ENCODE measurements at places on chromosomes 6 and 20.

GRCh38 chr6:15147827-15148226 lies 98.0 kb upstream of the JARID2 start:
- DNase-seq, result no peak

DNA sequence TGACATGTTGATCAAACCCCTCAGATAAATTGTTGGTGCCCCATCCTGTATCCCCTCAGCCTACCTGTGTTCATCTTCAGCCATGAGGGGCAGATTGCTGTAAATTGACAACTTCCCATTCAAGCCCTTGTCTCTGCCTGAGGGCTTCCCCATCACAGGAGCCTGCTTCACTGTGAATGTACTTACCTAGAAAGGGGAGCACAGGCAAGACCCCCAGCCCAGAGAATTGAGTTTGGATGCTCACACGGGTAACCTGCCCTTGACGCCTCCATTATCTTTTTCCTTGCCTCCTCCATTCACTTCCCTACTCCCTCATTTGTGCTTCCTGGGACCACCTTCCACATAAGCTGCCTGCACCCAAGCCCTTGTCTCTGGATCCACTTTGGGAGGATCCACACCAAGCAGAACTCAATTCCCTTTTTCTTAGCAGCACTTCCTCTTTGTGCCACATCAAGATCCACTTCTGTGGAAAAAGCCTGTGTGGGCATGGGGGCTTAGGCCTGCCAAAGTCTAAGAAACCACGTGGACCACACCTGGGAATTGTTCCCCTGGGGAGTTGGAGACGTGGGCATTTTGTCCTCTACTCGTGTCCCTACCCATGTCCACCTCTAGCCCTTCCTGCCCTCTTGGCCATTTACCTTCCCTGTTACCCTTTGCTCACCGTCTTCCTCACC lies 103.4 kb upstream of the FOXA2 start:
- no peak for DNase-seq

DNA sequence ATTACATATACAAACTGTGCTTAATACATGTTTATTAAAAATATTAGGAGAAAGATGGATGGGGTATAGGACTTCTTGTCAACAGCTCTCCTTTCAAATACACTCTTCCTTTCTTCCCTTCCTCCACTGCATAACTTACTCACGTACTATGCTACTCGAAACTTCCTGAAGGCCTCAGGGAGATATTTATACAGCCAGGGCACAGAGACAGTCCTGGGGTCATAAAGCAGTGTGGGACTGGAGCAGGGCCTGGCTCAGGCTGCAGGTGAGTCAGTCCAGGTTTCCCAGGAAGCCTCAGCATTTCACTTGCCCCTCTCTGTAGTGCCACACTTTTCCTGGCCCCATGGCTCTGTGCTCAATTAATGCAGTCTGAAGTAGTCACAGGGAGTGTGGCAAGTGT lies 157.0 kb downstream of the UBE3D start:
- DNase-seq, result no peak

DNA sequence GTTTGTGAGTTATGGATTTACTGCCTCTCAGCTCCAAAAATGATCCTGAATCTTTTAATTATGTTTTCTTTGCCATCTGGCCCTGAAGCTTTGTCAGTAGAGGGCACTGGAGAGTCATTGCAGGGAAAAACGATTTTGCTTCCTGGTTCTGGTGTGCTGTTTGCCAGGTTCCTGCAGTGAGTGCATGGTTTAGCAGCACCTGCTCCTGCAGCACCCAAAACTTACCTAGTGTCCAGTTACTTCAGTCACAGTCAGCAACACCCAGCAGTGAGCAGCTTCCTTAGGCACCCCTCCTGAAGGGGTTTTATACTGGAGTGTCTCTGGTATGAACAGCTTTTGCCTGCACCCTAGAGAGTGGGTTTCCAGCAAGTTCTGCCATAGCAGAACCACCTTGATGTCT lies 6.0 kb upstream of the TRIM26 start:
- peak; percentile 47 for DNase-seq

- DNase-seq, result no peak
Observed at GRCh38 chr20:59891581-59891980, 41.9 kb downstream of the SYCP2 start.

DNA sequence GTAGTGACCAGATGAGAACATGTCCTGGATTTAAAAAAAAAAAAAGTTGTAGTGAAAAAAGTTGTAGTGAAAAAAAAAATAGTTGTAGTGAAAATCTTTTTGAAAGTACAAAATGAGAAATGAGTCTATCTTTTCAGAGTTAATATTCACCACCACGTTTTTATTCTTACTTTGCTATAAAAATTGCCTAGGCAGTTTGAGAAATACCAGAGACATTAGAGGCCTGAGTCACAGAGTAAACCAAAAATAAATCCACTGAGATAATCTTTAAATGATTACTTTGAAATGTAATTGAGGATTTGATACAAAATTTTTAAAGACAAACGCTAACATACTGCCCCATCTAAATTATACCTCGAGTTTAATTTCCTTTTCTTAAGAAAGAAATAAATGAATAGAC lies 101.2 kb upstream of the TIAM2 start:
- no peak for DNase-seq

DNA sequence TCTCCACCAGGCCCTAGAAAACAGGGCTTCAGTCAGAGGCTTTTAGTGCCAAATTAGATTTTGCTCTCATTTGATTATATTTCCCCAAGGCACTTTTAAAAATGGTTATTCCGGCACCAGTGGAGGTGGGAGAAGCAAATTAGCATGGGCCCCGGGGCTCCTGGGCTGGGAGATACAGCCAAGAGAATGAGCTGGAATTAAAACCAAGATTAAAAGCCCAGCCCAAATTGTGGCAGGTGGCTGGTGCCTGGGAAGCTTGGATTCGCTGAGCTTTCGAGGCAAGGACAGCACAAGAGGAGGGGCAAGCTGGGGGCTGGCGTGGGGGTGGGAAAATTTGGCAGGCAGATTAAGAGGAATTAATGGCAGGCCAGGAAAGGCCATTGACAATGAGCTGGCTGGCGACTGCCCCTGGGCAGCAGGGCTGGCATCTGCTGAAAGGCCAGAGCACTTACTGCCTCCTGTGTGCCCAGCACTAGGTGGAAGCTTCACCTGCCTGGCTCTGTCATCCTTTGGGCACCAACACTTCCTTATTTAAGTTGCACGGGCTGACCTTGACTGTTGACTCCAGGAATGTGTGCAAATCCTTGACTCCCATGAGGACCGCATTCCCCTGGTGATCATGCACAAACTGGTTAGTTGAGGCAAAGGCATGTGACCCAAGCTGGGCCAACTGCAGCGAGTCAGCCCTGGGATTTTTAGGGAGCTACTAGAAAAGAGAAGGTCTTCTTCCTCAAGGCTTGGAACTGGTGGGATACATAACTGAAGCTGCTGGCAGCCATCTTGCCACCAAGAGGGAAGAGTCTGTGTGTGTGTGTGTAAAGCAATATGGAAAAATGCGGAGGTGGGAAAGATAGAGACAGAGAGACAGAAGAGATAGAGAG lies 76.1 kb downstream of the SULF2 start:
- DNase-seq, result no peak

DNA sequence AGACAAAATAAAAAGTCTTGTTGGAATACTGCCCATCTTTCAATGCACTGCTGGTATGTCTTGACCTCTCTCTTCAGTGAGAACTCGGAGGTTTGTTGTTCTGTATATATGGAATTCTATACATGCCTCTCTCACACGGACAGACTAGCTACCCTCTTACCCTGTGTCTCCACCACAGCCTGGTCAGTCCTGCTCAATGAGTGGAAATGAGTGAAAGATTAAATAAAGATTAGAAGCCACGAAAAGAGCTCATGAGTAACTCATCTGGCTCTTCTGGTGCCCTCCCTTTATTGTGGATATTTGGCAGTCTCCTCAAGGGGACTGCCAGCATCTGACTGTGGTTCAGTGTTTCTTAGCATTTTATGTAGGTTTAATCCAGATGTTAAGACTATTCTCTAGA lies 262.8 kb upstream of the MAP3K7 start:
- no peak for DNase-seq

DNA sequence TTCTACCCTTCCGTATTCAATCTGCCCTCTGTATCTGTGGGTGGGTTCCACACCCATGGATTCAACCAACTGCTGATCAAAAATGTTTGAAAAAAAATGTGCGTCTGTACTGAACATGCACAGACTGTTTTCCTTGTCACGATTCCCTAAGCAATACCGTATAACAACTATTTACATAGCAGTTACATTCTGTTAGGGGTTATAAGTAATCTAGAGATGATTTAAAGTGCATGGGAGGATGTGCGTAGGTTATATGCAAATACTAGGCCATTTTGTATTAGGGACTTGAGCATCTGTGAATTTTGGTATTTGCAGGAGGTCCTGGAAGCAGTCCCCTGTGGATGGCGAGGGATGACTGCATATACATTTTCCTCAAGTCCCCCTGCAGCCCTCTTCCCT lies 486.9 kb downstream of the PREX1 start:
- DNase-seq, result no peak

GRCh38 chr6:156423829-156424228 lies 353.3 kb upstream of the ARID1B start:
- DNase-seq, result no peak

DNA sequence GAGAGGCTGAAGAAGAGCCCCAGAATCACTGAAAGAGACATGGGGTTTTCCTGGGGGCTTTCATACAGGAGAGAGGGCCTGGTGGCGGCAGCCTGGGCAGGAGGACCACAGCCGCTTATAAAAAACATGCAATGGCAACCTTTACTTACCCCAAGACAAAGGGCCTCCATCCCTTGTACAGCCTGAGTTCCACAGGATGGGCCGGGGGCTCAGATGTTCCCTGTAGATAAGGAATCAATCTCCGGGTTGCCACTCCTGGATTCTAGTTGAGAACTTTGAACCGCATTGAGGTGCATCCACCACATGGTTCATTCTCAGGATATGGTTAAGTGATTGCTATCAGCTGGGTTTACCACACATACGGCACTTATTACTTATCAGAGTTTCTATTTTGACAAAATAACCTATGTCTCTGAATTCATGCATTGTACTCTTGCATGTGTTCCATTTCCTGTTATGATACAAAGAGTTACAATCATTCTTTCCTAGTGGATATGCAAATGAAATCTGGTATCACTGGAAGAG lies 677.6 kb downstream of the KIF16B start:
- no peak for DNase-seq

GRCh38 chr20:59812286-59813125 lies 120.9 kb downstream of the SYCP2 start:
- no peak for DNase-seq

DNA sequence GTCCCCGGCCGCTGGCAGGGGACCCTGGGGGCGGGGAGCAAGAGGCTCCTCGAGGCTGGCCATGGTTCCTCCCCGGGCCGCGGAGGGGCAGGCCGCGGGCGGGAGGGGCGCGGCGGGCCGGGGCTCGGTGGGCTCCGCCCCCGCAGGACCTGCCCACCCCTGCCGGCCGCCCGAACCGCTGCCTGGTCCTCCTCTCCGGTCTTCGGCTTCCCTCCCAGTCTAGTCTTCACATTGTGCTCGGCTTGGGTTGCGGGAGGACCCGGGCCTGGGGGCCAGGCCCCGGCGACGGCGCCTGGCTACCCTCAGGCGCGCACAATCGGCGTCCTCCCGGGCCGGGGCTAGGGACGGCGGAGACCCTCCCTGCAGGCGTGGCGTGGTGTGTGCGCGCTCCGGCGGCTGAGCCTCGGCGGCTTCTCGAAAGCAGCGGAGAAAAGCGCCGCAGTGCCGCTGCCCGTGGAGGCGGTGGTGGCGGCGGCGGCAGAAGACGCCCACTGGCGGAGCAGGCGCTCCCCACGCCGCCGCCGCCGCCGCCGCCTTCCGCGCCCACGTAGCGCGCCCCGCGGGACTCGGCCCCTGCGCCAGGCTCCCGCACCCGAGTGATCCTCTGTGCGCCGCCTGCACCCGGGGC lies at the start of gene PDE10A:
PDE10A (minus strand) TSS at position 493 of the 628 bp plus-strand sequence; CDS start at position 63, 430 bp downstream.
- no peak for DNase-seq

- no peak for DNase-seq
Observed at GRCh38 chr6:24994812-24995211, 59.1 kb upstream of the RIPOR2 start.

DNA sequence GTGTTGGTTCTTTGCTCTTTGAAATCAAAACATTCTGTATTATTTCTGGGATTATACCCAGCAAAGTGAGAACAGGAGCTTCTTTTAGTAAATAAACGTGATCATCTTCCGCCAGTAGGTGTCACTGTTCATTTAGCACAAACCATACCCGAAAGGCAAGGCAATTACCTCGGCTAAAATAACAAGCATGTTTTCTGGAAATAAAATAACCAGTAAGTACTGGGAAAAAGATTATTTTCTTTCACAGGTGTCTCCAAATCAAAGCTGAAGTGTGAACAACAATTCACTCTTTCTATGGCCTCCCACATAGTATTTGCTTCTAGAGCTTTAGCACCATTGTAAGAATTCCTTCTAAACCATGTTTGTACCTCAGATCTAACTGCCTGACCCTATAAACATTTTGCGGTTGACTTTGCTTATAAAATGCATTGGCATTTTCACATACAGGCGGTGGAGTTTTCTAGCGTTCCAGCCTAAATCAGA lies 144.6 kb upstream of the AGPAT4 start:
- peak; percentile 25 for DNase-seq

DNA sequence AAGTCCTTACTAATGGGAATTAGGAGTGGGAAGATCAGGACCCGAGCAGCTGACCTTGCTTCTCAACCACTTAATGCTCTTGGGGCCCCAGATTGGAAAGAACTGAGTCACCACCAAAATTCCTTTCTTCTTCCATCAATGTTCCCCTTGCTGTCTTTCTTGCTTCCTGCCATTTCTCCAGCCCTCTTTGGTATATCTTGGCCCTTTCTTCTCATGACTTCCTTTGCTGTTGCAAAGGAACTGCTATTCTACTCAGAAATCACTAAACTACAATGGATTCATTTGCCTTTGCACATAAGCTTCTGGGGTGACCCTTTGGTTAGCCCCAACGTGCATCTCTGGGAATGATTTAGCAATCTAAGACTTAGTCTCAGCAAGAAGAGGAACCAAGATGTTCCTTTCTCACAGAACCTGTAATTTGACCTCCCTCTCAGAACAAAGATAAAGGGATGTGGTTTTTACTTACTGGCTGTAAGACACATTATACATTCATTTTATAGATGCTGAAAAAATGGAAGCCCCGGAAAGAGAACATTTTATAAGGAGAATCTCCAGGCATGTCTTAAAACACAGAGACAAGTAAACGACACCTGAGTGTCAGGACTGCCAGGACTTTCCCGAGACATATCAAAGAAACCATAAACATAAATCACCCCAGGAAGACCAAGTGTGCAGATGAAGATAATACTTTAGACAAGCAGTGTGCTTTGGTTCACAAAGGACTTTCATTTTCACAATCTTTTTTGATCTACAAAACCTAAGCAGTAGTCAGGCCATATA lies 99.0 kb upstream of the TNFAIP3 start:
- DNase-seq, result no peak

DNA sequence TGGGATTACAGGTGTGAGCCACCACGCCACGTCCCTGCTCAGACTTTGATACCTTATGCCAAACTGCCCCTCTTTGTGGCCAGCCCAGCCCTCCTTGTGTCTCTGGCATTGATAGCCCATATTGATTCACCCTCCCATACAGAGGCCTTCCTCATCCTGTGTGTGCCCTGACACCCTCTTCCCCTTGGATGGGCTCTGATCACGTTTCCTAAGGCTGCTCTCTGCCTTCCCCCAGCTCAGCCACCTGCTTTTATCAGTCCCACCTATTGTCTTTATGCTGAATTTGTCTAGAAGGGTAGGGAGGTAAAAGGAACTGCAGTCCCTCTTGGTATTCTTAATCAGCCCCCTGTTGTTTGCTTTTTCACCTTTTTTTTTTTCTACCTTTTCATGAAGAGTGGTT lies 95.9 kb downstream of the CDKAL1 start:
- DNase-seq, result no peak
